ENCODE measurements at places on chromosomes 7 and 10. TPM values are rescaled to one million over a fixed set of nuclear protein-coding genes. Genes with fewer than 3 reads are reported as not detected.

DNA sequence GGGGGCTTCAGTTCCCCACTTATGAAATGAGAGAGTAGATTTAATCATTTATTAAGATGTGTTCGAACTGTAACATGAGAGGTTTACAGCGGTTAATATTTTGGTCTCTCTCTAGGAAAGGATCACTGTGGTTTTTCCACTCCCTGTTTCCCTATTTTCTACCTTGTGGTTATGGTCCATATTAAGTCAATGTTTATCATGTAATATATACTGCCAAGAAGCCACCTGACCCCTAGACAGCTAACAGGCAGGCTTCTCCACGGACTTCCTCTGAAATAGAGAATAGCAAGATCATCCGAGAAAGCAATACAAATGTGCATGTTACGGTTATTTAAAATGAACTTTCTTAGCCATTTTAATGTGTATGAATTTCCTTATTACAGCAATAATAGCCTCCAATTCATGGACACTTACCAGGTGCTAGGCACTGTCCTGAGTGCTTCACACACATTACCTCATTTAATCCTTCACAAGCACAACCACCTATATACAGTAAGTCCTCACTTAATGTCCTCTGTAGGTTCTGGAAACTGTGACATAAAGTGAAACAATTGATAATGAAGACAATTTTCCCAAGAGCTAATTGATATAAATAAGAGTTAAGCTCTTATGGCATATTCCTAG lies 835 bp upstream of the COL28A1 start:
- H3K27me3 ChIP-seq: no peaks in the 10 kb centered on the region
- no peak overlapping the region for H3K4me3 ChIP-seq
- H3K36me3 ChIP-seq: no peaks in the 10 kb centered on the region
- H3K4me1 ChIP-seq: peaks cover 20% of the 10 kb centered on the region
- H3K27ac ChIP-seq: no peak overlapping the region

The TET1 gene
- 2.7 TPM for total RNA-seq

The CAMK2B gene
- not detected for total RNA-seq

The GDI2 gene
- 253 TPM for total RNA-seq

The CALML3 gene
- not detected for total RNA-seq

The GRID2IP gene
- not detected for total RNA-seq

All from HFFc6 (cell line).